ENCODE measurements at places on chromosomes 16 and 17.

- DNase-seq: no peak
Observed at GRCh38 chr16:85752511-85753420, 1.9 kb upstream of the C16orf74 start.

GRCh38 chr16:20216591-20217217 lies 110.6 kb downstream of the GP2 start:
- no peak for DNase-seq

DNA sequence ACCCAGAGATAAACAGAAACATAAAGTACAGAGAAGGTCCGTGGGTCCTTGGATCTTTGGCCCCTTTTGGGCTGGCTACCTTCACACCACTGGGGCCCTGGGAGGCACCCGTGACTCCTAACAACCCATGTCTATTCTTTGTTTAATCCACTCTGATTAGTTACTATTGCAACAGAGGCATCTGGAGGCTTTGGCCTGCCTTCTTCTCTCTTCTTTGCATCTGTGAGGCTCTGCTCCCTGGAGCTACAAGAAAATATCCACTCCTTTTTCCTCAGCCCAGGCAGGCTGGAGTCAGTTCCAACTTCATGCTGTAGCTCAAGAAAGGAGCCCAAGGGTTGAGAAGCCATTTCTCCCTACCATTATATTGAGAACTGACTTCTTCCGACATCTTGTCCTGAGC lies 9.5 kb upstream of the CMIP start:
- no peak for DNase-seq

- DNase-seq: no peak
Observed at GRCh38 chr17:44921122-44921882, 6.0 kb upstream of the GFAP start.

DNA sequence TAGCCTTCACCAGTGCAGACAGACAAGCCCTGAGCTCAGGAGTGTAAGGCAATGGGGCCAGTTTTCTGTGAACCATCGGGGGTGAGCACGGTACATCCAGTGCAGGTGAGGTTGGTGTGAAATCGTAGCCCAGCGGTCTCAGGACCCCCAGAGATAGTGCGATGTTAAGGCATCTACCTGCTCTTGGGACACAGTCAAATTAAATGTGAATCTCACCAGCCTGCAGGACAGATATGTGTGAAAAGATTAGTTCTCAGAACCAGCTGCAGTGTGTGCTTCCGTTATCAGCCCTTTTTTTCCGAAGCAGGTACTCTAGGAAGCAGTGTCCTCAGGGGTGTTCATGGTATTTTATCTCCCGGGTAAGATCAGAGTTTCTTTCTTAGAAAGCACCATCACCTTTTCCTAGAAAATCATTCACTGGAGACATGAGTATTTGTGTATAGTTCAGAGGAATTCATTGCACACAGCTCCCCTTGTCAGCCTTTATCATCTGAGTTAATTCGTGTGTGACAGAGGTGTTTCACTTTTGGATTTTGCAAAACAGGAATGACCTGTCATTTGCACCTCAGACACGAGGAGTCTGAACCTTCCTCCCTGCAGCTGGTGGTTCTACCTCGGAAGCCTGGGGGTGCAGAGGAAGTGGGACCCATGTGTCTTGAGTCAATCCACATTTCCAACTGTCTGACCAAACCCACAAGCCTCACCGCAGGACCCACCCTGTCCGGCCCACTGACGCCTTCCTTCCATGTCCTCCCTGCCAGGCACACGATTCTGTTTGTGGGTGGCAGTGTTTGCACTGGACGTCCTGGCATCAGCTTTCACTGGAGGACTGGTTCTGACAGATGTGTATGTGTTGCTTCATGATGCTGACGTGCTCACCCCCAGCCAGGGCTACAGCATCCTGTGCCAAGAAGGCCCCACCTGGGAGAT lies 107.8 kb downstream of the CLEC16A start:
- peak; percentile 31 for DNase-seq

DNA sequence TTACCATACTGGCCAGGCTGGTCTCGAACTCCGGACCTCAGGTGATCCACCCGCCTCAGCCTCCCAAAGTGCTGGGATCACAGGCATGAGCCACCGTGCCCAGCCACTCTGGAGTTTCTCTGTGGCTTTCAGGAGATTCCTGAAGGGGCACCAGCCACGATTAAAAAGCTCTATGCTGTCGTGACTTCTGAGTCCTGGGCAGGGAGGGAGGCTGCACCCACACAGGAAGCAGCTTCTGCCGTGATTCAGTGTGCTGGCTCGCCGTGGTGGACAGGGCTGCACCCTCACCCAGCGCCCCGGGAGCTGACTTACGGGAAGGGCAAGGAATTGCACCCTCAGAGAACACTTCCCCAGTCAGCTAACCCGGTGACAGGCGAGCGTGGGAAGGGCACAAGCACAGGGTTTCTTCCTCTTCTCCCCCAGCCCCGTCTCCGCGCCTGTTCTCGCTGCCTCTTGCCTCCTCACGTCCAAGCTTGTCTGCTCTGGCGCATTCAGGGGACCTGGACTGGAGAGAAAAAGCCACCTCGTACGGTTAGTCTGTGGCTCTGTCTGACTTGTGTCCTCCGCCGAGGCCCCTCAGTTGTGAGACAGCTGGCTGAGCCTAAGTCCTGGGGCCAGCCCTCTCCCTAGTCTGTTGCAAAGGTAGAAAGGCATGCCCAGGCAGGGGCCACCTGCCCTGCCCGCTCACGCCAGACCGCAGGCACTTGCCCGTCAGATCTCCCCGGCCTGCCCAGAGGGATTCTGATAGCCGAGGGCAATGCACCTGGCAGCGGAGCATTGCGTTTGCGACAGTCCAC lies 145.0 kb downstream of the SEC14L1 start:
- DNase-seq: peak; percentile 28

DNA sequence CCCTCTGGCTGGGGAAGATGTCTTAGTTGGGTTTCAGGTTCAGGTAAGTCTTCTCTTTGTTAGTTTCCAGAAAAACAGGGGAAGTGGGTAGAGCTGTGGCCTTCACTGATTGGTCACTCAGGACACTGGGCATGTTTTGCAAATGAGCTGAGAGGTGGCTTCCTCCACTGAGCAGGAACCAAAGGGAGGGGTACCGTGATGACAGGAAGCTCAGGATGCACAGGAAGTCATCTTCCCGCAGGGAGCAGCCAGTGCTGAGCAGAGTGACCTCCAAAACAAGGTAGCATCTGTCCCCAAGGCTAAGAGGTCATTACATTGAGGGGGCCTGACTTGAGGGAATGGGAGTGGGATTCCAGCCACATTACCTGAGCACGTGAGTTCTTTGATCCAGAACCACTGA lies 5.6 kb downstream of the NT5C start:
- DNase-seq: no peak
